ENCODE measurements at places on chromosomes 12 and 14.

GRCh38 chr12:110534811-110535210, 32.7 kb downstream of the RAD9B start:
- no peak for DNase-seq

DNA sequence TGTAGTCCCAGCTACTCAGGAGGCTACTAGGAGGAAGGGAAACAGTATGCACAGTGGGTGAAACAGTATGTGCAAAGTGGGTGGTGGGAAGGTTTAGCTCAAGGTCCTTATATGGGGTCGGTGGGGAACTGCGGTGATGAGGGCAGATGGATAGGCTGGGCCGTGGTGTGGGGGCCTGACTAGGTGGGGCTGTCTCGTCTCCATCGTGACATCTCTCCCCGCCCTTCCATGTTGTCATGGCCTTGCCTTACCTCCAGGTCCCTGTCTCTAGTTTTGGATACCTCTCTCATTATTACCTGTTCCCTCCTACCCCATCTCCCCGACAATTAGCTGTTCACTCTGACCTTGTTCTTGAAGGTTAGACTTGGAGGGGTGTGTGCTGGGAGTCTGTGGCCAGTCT, 4.4 kb upstream of the NR4A1 start:
- DNase-seq = no peak

DNA sequence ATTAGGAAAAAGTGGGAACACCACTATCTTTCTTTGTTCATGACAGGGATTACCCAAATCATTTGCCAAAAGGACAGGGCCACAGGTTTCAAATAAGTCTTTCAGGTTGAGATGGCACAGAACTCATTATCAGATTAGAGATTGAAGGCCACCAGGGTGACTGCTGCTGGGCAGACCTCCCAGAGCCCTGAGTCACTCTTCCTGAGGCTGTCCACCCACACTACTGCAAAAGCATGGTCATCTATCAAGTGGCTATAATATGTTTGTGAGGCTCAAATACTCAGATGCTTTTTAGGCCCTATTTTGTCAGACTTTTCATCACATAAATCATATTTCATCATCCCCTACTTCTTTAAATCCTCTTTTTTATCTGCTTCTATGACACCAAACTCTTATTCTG, 155.3 kb upstream of the CCDC196 start:
- no peak for DNase-seq

DNA sequence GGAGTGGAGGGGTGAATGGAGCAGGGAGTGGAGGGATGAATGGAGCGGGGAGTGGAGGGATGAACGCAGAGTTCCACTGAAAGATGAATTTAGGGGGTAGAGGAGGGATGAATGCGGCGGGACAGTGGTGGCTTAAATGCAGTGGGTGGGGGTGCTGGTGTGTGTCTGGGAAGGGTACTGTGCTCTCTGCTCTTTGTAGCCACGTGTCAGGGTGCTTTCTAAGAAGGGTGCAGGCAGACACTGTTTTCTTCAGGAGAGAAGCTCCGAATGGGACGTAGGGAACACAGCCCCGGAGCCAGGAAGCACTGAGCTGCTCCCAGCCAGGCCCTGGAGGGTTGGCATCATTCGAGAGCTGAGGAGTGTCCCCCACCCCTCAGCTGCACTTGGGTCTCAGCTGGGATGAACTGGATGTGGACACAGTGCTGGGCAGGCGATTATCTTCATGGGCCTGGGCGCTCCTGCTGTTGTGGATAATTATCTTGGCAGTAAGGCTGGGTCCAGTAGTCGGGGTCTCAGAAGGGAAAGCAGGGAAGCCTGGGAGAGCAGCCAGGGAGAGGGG, 9.5 kb upstream of the CEP170B start:
- no peak for DNase-seq

GRCh38 chr12:59916988-59917387, 321.2 kb downstream of the SLC16A7 start:
- no peak for DNase-seq

DNA sequence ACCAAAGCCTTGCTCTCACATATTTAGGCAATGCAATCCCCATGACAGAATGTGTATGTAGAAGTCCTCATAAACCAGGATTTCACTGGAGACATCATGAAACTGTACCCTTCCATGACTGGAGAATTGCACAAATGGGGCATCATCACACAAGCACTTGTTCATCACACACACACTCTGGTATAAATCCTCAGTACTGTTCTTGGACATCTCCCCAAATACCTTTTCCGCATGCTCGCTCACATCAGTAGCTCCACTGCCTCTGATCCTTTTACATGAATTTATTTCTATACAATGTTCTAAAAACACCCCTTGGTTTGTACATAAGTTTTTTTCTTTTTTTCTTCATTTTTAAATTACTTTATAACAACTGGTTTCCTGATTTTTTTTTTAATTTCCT, 3.3 kb upstream of the ING4 start:
- no peak for DNase-seq

- DNase-seq = no peak
Measured at GRCh38 chr14:27184427-27184826, 586.6 kb upstream of the NOVA1 start.

- peak; percentile 85 for DNase-seq
Measured at GRCh38 chr12:76558684-76559399, 729 bp downstream of the OSBPL8 start.

DNA sequence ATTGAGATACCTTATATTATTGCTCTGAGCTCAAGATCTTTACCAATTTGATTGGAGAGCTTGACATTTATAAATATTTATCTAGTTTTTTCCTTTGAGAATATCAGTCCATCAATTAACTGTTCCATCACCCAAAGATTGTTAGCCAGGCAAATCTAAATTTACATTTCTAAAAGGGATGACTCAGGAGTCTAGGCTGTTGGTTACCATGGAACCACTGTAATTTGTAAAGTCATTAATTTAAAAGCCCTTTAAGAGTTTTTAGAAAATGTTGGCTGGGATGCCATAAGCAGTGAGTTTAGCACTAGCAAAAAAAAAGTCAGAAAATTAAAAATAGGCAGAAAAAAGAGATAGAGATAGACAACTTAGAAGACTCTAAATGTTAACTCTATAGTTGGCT, 19.5 kb upstream of the SERPINA1 start:
- DNase-seq = no peak

DNA sequence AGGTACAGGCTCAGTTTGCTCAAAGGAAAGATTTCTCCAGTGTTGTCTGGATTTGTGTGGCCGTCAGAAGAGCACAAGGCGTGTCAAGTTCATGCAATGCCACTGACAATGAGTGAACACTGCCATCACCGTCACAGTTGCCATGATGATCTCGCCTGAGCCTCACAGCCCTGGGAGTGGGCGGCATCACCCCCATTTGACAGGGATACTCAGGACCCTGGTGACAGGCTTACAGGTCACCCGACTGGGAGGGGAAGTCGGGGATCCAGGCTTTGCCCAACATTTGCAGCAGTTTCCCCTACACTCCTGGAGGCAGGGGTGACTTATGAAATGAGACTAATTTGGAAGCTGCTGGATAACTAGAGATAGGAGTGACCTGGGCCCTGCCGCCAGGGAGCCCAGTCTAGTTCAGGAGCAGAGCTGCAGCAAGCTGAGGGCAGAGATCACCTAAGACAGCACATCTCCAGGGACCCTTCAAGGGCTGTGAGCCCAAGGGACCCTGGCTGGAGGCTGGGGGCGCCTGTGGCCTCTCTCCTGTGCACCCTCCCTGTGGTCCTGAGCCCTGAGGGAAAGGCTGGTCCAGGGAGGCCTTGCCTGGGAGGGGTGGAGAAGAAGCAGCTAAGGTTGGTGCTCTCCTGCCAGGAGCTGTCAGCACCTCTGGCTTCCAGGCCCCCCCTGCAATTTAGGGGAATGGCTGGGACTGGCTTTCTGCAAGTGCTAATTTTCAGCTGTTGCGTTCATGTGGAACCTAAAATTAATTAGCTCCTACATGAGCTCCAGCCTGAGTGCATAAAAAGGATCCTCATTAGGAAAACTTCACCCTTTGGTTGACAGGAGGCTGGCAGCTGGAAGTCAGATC, 32.4 kb upstream of the BEGAIN start:
- DNase-seq = no peak

DNA sequence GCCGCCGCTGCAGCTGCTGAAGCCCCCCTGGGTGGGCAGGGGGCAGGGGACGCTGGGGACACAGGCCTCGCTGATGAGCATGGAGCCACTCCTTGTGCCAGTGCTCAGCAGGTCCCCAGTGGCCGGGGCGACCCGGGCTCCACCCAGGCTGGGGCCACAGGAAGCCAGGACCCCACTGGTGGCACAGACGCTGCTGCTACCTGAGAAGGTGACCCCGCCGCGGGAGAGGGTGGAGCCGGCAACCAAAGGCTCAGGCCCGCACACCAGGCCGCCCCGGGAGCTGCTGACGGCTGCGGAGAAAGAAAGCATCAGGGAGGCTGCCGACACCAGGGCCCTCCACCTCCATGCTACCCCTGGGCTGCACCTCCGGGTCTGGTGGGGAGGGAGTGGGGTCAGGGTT, 7.4 kb downstream of the KRT84 start:
- DNase-seq = no peak

DNA sequence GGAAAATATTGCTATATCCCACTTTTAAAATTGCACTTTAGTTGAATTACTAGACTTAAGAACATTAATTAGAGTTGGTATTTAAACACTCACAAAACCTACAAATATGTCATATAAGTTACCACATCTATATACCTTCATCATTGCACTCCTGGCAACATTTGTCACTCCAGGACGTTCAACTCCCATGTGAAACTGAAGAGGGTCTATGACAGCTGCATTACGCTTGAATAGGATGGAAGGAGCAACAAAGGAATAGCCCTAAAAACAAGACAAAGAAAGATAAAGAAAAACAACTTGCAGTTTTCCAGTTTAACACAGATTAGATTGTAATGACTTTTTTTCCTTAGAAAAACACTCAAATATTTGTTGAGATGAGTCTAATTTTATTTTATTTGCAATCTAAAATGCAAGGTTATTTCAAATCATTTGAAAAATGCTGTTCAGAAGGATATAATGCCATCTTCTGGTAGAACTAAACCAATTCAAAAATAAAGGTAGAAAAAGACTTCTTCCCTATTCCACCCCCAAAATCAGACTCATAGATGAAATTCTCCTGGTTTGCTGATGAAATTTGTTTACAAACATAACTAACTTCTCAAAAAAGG, 84.3 kb upstream of the TTC7B start:
- no peak for DNase-seq

GRCh38 chr12:10498042-10498441, 7.6 kb upstream of the EIF2S3B start:
- DNase-seq = no peak

GRCh38 chr14:21494902-21495762, 16.0 kb downstream of the METTL3 start:
- DNase-seq = no peak

DNA sequence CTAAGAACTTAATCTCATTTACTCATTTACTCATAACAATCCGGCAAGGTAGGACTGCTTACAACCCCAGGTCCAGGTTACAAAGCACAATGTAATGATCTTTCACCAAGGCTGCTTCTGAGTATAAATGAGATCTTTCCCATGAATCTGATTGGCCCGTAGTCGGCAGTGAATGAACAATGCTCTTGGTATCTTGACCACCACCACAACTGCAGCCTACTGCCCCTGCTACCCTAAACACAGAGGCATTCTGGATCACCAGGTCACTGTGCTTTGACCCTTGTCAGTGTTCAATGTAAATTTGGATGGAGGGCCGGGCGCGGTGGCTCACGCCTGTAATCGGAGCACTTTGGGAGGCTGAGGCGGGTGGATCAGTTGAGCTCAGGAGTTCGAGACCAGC, 15.9 kb downstream of the FAM181A start:
- DNase-seq = no peak

DNA sequence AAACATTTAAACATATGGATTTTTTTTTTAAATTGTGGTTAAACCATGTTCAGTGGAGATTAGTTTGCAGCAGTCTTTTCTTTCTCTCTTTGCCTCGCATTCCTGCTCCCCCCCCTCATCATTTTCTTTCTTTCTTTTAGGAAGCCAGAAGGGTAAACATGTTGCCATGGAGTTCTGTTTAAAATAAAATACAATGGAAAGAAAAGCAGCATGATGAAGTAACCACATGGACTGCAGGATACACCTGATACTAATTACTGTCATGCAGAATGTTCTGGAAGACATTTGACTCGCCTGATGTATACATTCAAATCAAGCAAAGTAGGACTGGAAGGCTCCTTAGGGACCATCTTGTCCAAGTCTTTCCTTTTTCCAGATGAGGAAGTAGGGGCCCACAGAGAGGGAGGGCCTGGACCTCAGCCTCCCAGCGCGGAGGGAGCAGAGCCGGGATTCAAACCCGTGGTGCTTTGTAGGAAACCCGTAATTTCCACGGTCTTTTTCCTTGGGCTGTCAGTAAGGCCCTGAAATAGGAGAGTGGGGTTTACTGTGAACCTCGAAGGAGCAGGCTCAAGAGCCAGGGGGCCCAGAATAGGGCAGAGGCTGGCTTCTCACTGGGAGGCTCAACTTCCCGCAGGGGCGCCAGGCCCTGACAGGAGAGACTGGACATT, 2.4 kb upstream of the MEG3 start:
- no peak for DNase-seq

DNA sequence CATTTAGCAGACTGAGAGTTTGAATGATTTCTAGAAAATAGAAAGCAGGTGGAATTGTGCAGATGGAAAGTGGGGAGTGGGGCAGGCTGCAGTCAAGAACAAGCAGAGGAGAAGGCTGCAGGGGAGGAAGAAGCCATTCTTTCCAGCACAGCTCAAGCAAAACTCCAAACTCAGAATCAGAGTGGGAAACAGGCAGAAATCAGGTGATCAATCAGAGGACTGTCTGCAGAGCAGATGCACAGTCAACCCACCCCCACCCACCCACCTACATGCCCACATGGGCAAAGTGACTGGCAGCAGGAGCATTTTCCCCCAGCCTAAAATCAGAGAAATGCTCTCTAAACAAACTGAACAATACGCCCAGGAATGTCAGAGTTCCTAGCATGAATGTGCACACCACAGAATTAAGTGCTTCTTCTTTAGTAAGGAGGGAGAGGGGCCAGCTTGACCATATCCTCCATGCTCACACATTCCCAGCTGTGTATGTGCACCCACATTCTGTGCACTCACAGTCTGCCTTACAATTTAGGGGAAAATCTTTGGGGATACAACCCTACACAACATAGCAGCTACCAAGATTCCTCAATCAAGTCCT, 194.1 kb upstream of the PLEKHA5 start:
- no peak for DNase-seq

GRCh38 chr12:53571295-53571694, 54.9 kb downstream of the ATF7 start:
- no peak for DNase-seq

- no peak for DNase-seq
Measured at GRCh38 chr12:11859705-11860425, 210.4 kb downstream of the ETV6 start.

All from stimulated activated naive CD8-positive, alpha-beta T cell treated with anti-CD3 and anti-CD28 coated beads, Interleukin-15, amount 100 ng/mL, for 72 hours (primary cell).